ENCODE measurements at places on chromosomes 2 and 18. TPM values are rescaled to one million over a fixed set of nuclear protein-coding genes. Genes with fewer than 3 reads are reported as not detected.

Gene RIOK3
- polyA plus RNA-seq = 75.9 TPM

Gene MAP3K19
- 0.36 TPM for polyA plus RNA-seq

Gene ACTR2
- 207 TPM for polyA plus RNA-seq

Gene TRABD2A
- polyA plus RNA-seq = 0.46 TPM

Gene C2orf92
- polyA plus RNA-seq = 9.2 TPM

Gene APLF
- 4.1 TPM for polyA plus RNA-seq

Gene DSG1
- 0.11 TPM for polyA plus RNA-seq

Gene INHA
- 0.90 TPM for polyA plus RNA-seq

Gene RAB6D
- polyA plus RNA-seq = 2.0 TPM
